ENCODE measurements at places on chromosomes 1 and 21. TPM values are rescaled to one million over a fixed set of nuclear protein-coding genes. Genes with fewer than 3 reads are reported as not detected.

The PDPN gene
- total RNA-seq, result 12.2 TPM

The LEMD1 gene
- 4.3 TPM for total RNA-seq

The PYHIN1 gene
- total RNA-seq, result not detected

The INSRR gene
- total RNA-seq, result not detected

The PTGS2 gene
- 5.4 TPM for total RNA-seq

The SPRR2D gene
- total RNA-seq, result 8.0 TPM

The RGS8 gene
- total RNA-seq, result not detected

The C1orf141 gene
- total RNA-seq, result not detected

The PGLYRP3 gene
- total RNA-seq, result not detected

Data from kidney epithelial cell (primary cell).